ELR (cell line): ENCODE measurements at places on chromosomes 4 and X.

DNA sequence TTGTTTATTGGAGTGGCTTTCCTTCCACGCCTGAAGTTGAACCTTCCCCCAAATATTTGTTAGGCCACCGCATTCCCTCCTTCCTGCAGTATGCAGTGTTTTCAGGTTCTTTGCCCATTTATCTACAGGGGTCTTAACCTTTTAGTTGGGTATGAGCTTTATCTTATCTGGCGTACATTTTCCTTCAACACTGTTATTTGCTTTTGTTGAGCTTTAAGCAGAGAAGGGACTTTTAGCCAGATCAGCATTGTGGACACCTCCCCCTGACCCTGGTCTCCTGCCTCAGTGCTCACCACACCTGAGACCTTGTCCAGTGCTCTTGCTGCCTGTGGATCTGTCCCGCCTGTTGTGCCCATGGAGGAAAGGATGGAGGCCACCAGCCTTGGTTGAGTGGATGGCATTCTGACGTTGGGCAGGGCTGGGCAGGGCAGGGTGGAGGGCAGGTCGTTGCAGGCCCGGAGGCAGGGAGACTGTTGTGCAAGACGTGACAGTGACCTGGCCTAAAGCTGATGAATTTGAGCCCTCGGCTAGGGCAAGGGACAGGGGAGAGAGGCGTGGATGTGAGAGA, 998 bp upstream of the DUSP9 start:
- no peak for DNase-seq

- no peak for DNase-seq
These were observed 2189.1 kb upstream of the AGA start for GRCh38 chr4:179631321-179631720.

GRCh38 chr4:36189511-36190226, 54.6 kb downstream of the ARAP2 start:
- no peak for DNase-seq

- no peak for DNase-seq
These were observed 69.3 kb downstream of the PDHA2 start for GRCh38 chr4:95909211-95909610.

GRCh38 chr4:124713185-124713592, 657 bp upstream of the ANKRD50 start:
- peak; percentile 84 for DNase-seq

DNA sequence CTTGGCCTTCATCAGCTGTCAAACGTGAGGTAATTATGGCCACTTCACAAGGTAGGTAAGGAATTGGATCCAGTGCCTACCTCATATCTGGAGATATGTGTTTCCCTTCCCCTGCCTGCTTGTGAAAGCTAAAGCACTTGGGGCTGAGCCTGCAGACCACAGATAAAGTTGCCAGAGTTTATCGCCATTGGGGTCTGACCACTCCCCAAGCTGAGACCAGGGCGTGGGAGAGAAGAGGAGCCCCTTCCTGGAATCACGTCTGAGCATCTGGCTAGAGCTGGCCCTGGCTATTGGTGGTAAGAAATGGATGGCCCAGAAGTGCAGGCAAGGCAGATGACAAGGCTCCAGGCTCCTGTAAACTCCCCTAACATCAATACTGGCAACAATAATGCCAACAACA, 2.7 kb downstream of the ALAS2 start:
- no peak for DNase-seq

DNA sequence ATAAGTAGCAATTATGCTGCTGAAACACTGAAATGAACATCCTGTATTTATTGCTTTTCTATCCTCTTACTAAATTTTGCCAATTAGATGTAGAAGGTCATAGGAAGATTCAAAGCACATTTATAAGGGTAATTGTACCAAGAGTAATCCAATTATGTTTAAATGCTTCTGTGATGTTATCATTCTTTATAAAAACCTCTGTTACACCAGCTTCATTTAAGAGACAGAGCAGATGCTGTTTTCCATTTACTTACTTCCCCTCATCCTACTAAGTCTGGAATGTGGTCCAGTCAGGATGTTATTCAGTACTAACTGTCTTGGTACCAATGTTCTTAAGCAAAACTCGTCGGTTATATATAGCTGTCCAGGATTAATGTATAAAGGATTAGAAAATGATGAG, 539.6 kb downstream of the PDHA2 start:
- no peak for DNase-seq

DNA sequence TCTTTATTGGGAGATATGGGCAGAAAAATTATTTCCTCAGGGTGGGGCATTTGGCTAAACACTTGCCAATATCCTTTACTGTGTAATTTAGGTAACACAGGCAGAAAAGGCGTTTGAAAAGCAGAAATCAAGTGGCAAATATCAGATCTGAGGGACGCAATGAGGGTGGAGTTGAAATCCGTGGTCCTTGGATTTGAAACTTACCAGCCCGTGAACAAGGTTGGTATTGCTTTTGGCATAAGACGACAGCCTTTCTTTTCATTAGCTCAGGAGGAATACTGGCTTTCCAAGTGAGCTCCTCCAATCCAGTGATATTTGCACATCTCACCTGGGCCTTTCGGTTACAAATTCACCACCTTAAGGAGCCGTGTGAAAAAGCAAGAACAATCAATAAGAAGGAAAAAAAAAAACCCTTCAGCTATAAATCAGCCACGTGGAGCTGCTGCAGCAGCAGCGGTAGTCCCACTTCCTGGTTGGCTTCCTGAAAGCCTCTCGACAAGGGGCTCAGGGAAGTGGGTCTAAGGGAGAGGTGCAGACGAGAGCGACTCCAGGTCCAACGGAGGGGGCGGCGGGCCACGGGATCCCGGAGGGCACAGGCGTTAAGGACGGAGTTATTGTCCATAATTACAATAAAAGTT, 734 bp upstream of the GALNT7 start:
- peak; percentile 57 for DNase-seq

DNA sequence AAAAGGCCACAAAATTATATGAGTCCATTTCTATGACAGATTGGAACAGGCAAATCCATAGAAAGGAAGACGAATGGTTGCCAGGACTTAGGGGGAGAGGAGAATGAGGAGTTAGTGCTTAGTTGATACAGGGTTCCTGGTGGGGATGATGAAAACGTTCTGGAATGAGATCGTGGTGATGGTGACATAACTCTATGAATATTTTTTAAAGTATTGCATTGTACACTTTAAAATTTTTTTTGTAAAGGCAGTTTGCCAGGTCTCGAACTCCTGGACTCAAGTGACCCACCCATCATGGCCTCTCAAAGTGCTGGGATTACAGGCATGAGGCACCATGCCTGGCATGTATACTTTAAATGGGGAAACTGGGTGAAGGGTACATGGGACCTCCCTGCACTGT, 9.9 kb upstream of the CCNQ start:
- DNase-seq = no peak

DNA sequence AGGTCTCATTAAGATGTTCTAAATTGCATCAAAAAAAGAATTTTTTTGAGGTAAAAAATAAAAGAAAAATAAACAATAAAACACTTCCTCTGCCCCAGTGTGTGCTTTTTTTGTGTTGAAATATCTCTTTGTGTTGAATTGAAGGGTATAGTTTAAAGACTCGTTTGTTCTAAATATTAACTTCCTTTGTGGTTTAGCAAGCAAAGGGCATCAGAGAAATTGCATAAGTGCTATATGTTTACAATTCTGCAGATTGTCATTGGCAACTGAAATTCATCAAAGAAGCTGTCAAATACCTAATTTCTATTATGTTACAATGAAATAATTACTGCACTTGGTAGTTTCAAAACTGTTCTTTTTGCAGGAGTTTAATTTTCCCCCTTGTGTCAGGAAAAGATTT, 260.5 kb downstream of the DKK2 start:
- no peak for DNase-seq
